ENCODE measurements at places on chromosomes 3 and 15.

DNA sequence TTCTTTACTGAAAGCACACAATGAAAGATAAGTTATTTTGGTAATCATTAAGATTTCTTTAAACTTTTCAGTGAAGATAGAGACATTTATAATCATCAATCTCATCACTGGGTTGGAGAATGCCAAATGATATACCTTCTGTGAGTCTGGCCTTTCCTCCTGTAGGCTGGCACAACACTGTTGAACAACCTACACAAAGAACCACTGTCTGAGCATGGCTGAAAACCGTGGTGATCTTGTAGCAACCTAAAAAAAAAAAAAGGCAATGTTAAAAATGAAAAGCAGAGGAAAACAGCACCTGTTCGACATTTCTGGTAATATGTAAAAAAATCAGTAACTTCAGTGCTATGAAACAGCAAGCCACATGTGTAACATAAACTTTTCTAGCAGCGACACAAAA is 1.8 kb downstream of the RPS27L start:
- no peak for DNase-seq
- no peak overlapping the region for H3K27ac ChIP-seq
- no peaks in the 10 kb centered on the region for H3K36me3 ChIP-seq
- H3K4me1 ChIP-seq, result no peaks in the 10 kb centered on the region
- no peak overlapping the region for H3K4me3 ChIP-seq

GRCh38 chr3:194983620-194984019 is 287.3 kb downstream of the XXYLT1 start:
- no peak overlapping the region for H3K4me3 ChIP-seq
- no peaks in the 10 kb centered on the region for H3K27me3 ChIP-seq
- H3K36me3 ChIP-seq, result no peaks in the 10 kb centered on the region
- H3K27ac ChIP-seq, result no peak overlapping the region
- peaks cover 2% of the 10 kb centered on the region for H3K4me1 ChIP-seq

DNA sequence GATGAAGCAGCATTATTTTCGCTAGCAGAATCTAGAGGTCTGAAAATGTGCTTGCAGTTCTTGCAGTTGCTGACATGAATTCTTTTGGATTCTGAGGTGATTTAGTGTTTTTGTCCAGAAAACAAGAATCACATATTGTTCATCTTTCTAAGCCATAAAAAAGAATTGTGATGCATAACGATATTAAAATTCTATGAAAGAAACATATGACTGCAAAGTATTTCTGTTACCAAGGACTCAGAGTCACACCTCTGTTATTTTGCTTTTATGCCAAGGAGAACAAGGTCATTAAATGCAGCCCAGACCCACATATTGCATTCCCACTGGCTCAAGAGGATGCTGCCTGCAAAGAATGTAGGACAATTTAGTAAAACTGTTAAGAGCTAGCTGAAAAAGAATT is 299.8 kb upstream of the GPR149 start:
- H3K4me3 ChIP-seq, result no peak overlapping the region
- H3K27me3 ChIP-seq, result no peaks in the 10 kb centered on the region
- H3K36me3 ChIP-seq, result no peaks in the 10 kb centered on the region
- H3K4me1 ChIP-seq, result no peaks in the 10 kb centered on the region
- no peak overlapping the region for H3K27ac ChIP-seq

DNA sequence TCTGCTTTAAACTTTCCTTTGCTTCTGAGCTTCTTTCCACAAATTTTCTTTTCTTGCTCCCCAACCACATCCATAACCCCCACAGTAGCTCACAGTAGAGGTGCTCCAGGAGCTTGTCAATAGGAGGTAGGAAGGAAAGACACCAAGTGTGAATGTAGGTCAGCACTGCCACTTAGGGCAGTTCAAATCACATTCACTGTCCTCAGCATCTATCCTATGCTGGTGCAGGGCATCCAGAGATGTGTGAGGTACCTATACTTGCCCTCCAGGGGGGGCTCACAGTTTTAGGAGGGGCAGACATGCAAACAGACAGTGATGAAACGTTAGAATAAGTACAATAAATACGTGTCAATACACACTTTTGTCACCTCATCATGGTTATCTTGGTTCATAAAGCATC is 1.5 kb upstream of the SPSB4 start:
- no peak overlapping the region for H3K27ac ChIP-seq
- DNase-seq, result no peak
- no peaks in the 10 kb centered on the region for H3K27me3 ChIP-seq
- no peaks in the 10 kb centered on the region for H3K4me1 ChIP-seq
- no peak overlapping the region for H3K4me3 ChIP-seq

GRCh38 chr3:113105093-113105449 is 106.3 kb upstream of the BOC start:
- H3K4me1 ChIP-seq, result no peaks in the 10 kb centered on the region
- no peaks in the 10 kb centered on the region for H3K36me3 ChIP-seq
- H3K27ac ChIP-seq, result no peak overlapping the region
- H3K27me3 ChIP-seq, result no peaks in the 10 kb centered on the region
- no peak overlapping the region for H3K4me3 ChIP-seq

DNA sequence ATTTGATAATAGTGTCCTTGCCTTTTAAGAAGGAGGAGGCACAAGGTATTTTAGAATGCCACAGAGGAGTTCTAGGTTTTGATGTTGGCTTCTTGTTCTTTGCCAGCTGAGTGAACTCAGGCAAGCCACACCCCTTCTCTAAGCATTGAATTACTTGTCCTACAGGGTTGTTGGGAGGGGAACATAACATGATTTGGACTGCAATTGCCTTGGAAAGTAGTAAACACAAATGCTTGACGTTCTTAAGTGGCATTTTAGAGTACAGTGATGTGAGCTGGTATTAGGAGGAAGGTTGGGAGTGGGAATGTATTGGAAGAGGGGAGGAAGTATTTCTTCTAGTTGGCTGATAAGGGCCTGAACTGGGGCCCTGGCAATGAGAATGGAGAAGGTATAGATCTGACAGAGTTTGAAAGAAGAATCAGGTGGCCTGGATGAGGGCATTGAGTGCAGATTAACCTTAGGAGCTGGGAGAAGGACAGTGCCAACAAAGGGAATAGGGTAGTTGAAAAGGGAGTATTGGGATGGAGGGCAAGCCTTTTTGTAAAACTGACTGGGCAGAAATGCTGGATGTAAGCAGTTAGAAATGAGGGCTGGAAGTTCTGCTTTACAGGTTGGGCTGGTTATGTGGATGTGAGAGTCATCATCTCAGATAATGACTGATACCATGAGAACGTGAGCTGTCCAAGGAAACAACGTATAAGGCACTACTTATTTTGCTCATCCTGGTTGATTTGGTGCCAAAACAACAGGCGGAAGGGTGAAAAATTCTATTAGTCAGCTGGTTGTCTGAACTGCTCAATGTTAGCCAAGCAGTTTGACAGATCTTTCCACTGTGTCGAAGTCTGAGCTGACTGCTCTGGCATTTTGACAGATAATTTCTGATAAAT is 16.7 kb downstream of the KAT2B start:
- no peak overlapping the region for H3K4me3 ChIP-seq
- H3K27ac ChIP-seq, result no peak overlapping the region
- H3K27me3 ChIP-seq, result no peaks in the 10 kb centered on the region
- H3K36me3 ChIP-seq, result no peaks in the 10 kb centered on the region
- DNase-seq, result no peak

DNA sequence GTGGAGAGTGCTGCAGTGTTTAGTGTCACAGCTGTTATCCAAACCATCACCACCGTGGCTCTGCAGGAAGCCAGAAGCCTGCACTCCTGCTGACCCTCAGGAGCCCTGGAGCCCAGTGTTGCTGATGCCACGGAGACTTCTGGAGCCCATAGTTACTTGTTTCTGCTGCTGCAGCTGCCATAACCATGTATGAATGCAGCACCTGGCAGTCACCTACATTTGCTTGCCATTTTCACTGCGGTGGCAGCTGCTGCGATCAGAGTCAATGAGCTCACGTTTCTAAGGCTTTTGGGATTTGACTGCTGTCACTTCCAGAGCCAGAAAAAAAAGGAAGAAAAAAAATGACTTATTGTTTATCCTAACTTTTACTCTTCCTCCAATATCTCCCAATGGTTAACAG is 299.2 kb upstream of the THRB start:
- no peak overlapping the region for H3K4me3 ChIP-seq
- no peak overlapping the region for H3K27ac ChIP-seq
- H3K27me3 ChIP-seq, result no peaks in the 10 kb centered on the region
- DNase-seq, result no peak
- H3K4me1 ChIP-seq, result no peaks in the 10 kb centered on the region

DNA sequence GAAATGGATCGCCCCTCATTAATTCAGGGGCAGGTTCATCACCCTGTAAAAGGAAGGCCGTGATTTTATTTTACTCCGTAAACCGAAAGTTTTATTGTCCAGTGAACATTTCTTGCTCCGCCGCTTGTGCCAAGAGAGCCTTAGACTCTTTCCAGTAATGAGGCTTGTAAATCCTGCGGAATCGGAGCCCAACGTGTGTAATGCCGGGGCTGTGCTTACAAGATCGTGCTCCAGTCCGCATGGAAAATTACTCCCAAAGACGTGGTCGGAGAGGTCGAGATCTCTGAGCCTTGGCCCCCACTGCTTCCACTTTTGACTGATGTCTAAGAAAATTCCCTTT is 649 bp upstream of the PLOD2 start:
- H3K27ac ChIP-seq, result no peak overlapping the region
- peak overlapping the region; percentile 85 for H3K4me3 ChIP-seq
- H3K36me3 ChIP-seq, result no peaks in the 10 kb centered on the region

GRCh38 chr15:40048211-40048792 is 9.3 kb upstream of the SRP14 start:
- H3K27ac ChIP-seq, result no peak overlapping the region
- H3K4me3 ChIP-seq, result no peak overlapping the region
- no peaks in the 10 kb centered on the region for H3K27me3 ChIP-seq
- H3K36me3 ChIP-seq, result no peaks in the 10 kb centered on the region
- H3K4me1 ChIP-seq, result peaks cover 6% of the 10 kb centered on the region

DNA sequence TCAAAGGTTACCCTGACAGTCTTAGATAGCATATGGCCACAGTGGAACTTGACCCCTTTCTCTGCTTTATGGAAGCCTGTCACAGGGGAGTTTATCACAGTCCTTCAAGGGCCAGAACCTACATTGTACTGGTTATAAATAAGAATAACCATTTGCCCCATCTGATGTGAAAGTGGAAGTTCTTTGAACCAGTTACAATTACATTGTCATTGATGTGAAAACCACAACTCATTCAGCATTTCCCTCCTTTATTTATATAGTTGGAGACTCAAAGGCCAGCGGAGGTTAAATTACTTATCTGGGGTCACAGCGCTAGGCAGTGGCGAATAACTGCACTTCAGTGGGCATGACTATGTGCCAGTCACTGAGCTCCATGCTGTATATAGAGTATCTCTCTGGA is 60.5 kb upstream of the TBC1D5 start:
- H3K4me3 ChIP-seq, result no peak overlapping the region
- no peaks in the 10 kb centered on the region for H3K36me3 ChIP-seq

- no peaks in the 10 kb centered on the region for H3K36me3 ChIP-seq
- no peak overlapping the region for H3K27ac ChIP-seq
- H3K4me3 ChIP-seq, result no peak overlapping the region
- peaks cover 2% of the 10 kb centered on the region for H3K4me1 ChIP-seq
Measured at GRCh38 chr3:195770081-195770840, 41.5 kb downstream of the MUC4 start.

DNA sequence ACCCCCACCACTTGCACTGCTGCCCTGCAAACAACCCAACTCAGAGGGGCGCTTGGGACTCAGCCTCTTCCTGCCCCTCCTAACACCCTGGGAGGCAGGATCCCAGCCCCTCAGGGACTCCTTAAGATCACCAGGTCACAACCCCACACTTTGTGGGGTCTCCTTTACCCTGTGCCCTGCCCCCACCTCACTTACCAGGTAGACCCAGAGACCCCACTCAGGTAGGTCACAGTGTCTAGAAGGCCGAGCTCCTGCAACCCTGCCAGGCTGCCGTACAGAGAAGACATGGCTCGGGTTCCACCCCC is 9.1 kb downstream of the PLA2G4F start:
- H3K27me3 ChIP-seq, result no peaks in the 10 kb centered on the region
- DNase-seq, result no peak
- no peak overlapping the region for H3K27ac ChIP-seq
- H3K4me1 ChIP-seq, result no peaks in the 10 kb centered on the region
- no peak overlapping the region for H3K4me3 ChIP-seq

DNA sequence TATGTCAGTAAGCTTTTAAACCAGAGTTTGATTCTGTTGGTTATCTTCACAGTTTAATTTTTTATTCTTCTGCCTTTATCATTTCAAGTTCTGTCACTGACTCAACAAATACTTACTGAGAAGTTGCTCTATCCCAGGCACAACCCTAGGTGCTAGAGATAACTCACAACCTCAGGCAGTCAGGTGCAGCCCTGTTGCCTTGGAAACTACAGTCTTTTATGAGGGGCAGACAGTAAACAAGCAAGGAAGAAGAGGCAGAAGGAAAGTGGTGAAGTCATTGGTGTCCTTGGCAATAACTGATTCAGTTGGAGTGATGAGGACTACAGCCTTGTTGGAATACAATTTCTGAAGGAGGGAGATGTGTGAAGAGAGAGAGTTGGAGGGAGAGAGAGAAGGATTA is 142.1 kb upstream of the LRTM1 start:
- DNase-seq, result no peak
- no peak overlapping the region for H3K27ac ChIP-seq
- H3K27me3 ChIP-seq, result no peaks in the 10 kb centered on the region
- no peaks in the 10 kb centered on the region for H3K4me1 ChIP-seq

DNA sequence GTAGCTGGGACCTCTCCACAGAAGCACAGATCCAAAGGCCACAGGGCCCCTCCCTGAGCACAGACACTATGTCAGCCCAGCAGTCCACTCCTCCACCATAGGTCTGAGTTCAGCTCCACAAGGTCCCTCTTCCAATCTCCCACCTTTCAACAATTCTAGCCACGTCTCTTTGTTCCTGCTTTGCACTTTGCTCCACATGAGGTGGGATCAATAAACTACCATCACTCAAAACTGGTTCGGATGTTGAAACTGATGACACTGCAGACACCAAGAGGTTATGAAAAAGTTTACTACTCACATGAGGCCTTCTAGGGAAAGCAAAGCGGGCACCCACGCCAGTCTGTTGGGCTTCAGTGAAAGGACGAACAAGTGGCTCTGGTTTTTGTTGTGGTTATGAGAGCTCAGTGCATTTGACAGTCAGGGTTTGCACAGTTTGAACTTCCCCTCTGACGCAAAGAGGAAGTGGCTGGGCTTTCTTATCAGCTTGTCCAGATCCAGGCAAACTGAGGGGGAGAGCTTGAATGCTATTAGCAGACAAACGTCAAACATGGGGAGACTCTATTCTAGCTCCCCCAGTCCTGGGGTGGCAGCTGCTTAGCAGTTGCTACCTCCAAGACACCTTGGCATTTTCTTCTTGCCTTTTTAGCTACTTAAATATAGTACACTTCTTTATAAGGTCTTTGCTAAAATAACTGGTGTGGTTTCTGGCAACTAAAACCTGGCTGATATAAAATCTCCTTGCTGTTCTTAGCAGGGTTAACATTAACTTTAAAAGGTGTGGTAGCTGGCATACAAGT is 37.8 kb downstream of the ZNF445 start:
- no peak overlapping the region for H3K27ac ChIP-seq
- H3K27me3 ChIP-seq, result no peaks in the 10 kb centered on the region
- H3K4me3 ChIP-seq, result no peak overlapping the region
- no peak for DNase-seq

DNA sequence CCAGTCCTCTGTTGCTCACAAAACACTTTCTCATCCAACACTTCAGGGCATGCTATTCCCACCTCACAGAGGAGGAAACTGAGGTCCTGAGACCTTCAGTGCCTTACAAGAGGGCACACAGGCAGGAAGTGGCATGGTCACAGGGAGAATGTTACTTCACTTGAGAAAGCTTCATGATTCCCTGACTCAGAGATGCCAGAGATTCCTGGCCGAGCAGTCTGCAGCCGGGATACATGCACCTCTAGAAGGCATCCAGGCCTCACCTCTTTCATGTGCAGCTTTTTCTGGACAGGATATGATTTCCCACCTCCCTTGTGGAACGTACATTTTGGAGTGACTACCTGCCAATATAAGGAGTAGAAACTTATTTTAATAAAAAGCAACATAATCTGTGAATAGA is 2.8 kb upstream of the SST start:
- no peak for DNase-seq
- no peak overlapping the region for H3K4me3 ChIP-seq
- no peaks in the 10 kb centered on the region for H3K36me3 ChIP-seq
- no peak overlapping the region for H3K27ac ChIP-seq
- peaks cover 1% of the 10 kb centered on the region for H3K27me3 ChIP-seq
- no peaks in the 10 kb centered on the region for H3K4me1 ChIP-seq
